Thoracic aorta endothelial cell (primary cell): ENCODE measurements at places on chromosomes 3 and 15. TPM values are rescaled to one million over a fixed set of nuclear protein-coding genes. Genes with fewer than 3 reads are reported as not detected.

The CNTN4 gene
- under 0.01 TPM in 1 of 2 replicates, not detected in the other for total RNA-seq

The VILL gene
- total RNA-seq, result 5.3 and 6.9 TPM in 2 replicates

The IL17RB gene
- total RNA-seq, result 0.22 TPM in 1 of 2 replicates, not detected in the other

The PRRT3 gene
- total RNA-seq, result 1.3 TPM in 2 replicates

The ADAMTS7 gene
- total RNA-seq, result 7.2 and 18.9 TPM in 2 replicates

The TF gene
- total RNA-seq, result 0.14 TPM in 1 of 2 replicates, not detected in the other

The TTC23 gene
- total RNA-seq, result 23.8 and 32.4 TPM in 2 replicates

The STRIT1 gene
- not detected in 2 replicates for total RNA-seq

The IFRD2 gene
- 114 and 131 TPM in 2 replicates for total RNA-seq

The VIPR1 gene
- 0.14 and 3.2 TPM in 2 replicates for total RNA-seq

The EEF1AKMT4 gene
- total RNA-seq, result 3.2 and 3.3 TPM in 2 replicates

The FRMD5 gene
- 9.2 and 25.8 TPM in 2 replicates for total RNA-seq

The C3orf70 gene
- 2.9 and 5.2 TPM in 2 replicates for total RNA-seq

The TUSC7 gene
- total RNA-seq, result not detected in 2 replicates

The FGD5 gene
- 104 and 107 TPM in 2 replicates for total RNA-seq

The CHRM5 gene
- total RNA-seq, result not detected in 2 replicates

The PLA2G4D gene
- total RNA-seq, result not detected in 2 replicates

The PARL gene
- total RNA-seq, result 39.4 and 42.2 TPM in 2 replicates

The EIF4E3 gene
- total RNA-seq, result 3.9 and 5.7 TPM in 2 replicates

The RUVBL1 gene
- 76.3 and 84.9 TPM in 2 replicates for total RNA-seq

The MB21D2 gene
- total RNA-seq, result 8.9 and 9.6 TPM in 2 replicates

The ONECUT1 gene
- total RNA-seq, result not detected in 2 replicates

The GPR176 gene
- 46.4 and 71.3 TPM in 2 replicates for total RNA-seq

The NCKIPSD gene
- total RNA-seq, result 10.9 and 11.0 TPM in 2 replicates

The BFSP2 gene
- not detected in 2 replicates for total RNA-seq

The SCAANT1 gene
- not detected in 2 replicates for total RNA-seq

The TAGLN3 gene
- total RNA-seq, result 0.40 TPM in 1 of 2 replicates, not detected in the other

The LRRC34 gene
- 7.2 and 7.3 TPM in 2 replicates for total RNA-seq

The LXN gene
- 99.8 and 102 TPM in 2 replicates for total RNA-seq

The RARRES1 gene
- total RNA-seq, result 0.57 and 0.66 TPM in 2 replicates

The SCN11A gene
- total RNA-seq, result 0.14 and 0.27 TPM in 2 replicates

The CCR1 gene
- total RNA-seq, result not detected in 2 replicates

The PATL2 gene
- total RNA-seq, result 0.13 and 0.22 TPM in 2 replicates

The TMEM212 gene
- not detected in 2 replicates for total RNA-seq

The KNG1 gene
- total RNA-seq, result not detected in 2 replicates

The AGBL1 gene
- not detected in 2 replicates for total RNA-seq

The PAQR5 gene
- 0.14 TPM in 1 of 2 replicates, not detected in the other for total RNA-seq

The CD276 gene
- 58.8 and 60.9 TPM in 2 replicates for total RNA-seq

The PLXNA1 gene
- 32.7 and 46.1 TPM in 2 replicates for total RNA-seq

The EOMES gene
- not detected in 2 replicates for total RNA-seq

The HCLS1 gene
- total RNA-seq, result 43.8 and 55.7 TPM in 2 replicates

The FBXW12 gene
- total RNA-seq, result not detected in 2 replicates

The CHST13 gene
- not detected in 2 replicates for total RNA-seq

The FANCD2OS gene
- total RNA-seq, result not detected in 2 replicates

The PEX5L gene
- 0.72 TPM in 1 of 2 replicates, not detected in the other for total RNA-seq
